NCI-H1092 (cell line): ENCODE measurements at places on chromosomes 3 and 15.

DNA sequence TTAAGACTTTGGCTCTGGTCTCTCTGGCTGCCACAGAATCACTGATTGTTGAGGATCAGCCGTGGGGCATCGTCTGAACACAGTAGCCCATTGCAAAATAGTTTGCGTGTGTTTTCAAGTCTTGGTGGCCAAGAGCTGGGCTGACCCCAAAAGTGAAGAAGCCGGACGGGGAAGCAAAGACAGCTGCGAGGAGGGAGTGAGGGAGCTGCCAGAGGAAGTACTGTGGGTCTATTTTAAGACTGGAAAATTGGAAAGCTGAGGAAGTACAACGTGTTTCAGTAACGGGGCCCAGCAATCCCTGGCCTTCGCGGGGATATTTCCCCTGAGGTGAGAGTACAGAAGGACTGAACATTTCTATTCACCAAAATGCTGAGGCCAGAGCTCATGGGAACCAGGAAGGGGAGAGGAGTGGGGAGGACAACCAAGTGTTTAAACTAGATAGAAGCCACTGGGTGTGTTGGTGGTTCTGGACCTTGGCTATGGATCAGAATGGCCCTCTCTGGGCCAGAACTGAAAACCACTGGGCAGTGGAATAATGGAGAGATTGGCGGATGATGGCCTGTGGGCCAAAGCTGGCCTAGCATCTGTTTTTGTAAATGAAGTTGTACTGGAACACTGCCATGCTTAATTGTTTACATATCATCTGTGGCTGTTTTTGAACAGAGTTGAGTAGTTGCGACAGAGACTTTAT is 34.1 kb upstream of the LIMD1 start:
- DNase-seq: no peak

DNA sequence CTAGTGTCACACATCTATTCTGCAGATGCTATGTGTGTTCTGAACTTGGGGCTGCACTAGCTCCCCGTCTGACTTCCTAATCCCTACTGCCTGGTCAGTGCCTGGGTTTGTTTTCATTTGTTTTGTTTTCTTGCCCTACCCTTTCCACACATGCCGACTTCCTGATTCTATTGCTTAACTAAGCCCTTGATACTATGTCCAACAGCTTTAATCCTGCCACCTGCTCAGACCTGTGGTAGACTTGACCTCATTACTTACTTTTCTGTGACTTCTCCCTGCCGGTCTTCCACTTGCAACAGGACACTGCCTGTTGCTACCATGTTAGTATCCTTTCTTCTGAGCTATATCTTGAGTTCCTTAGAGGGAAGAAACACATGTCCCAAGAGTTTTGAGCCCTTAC is 39.3 kb upstream of the CEMIP start:
- DNase-seq: no peak

DNA sequence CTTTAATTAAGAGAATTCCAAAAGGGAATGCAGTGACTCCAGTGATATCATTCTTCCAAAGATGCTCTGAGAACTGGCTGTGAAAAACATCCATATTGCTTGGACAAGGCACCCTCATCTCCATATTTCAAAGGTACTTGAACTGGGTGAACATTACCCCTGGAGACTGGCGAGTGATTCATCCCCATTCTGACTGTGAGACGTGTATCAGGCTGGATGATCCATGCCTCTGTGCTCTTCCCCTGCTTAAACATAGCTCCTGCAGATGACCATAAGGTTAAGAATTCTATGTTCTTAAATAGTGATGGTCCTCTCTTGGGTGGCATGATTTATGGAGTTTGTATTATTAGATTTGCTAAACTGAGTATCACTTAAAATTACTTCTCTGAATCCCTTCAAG is 137.8 kb downstream of the GABRB3 start:
- DNase-seq: no peak

DNA sequence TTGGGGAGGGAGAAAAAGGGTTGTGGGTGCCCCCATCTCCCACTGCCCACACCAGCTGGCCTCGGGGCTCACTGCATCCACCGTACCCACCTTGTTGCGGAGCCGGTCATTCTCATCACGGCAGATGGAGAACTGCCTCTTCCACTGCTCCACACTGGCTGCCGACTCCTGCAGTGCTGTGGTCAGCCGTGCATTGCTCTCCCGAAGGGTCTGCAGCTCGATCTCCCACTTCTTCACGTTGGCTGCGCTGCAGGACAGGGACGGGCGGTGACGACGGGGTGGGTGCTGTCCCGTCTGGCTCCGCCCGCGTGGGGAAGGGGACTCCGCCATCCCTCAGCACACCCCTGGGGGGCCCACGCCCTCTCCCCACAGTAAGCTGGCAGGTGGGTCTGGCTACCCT is 45.1 kb downstream of the WHAMM start:
- no peak for DNase-seq

GRCh38 chr15:39530480-39531342 is 50.2 kb upstream of the THBS1 start:
- no peak for DNase-seq

DNA sequence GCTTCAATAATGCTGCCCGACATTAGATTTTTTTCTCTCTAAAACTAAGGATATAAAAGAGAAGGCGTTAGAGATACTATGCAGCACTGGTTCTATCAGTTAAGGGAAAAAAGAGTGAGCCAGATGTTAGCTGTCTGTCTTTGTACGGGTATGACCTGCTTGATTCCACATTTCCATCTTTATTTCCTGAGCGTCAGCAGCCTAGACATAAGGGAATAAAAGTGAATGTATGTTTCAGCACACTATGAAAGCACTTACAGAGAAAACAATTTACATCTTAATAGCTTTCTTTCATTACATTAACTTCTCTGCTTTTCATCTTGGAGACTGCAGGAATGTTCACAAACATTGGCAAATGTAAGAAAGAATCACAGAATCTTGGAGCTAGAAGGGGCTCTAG is 319.3 kb downstream of the CTNNB1 start:
- DNase-seq: no peak

DNA sequence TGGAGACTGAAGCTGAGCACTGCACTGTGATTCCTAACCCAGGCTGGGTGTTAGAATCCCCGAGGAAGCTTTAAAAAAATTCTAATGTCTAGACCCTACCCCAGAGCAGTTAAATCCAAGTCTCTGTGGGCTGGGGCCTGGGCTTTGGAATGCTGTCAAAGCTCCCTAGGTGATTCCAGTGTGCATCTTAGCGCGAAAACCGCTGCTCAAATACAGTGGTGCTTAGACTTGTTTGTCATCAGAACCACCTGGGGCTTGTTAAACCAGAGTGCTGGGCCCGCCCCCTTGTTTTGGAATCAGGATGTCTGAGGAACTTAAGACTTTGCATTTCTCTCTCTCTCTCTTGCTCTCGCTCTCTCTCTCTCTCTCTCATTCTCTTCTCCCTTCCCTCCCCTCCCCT is 20.7 kb downstream of the RHCG start:
- no peak for DNase-seq

DNA sequence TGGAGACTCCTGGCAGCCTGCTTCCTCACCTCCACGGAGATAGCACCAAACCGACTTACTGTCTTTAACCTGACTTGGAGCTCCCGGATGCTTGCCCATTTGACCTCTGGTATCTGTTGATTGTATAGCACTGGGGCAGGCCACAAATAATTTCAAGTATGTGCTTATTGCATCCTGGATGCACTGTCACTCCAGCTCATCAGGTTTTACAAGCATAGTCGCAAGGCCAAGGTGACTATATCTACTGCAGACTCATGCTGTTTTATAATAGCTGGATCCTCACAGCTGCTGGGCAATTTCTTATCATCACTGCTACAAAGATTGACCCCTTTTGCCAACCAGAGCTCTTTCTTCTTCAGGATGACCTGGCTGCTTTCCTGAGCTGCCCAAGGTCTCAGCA is 45.6 kb downstream of the PEX5L start:
- no peak for DNase-seq

GRCh38 chr15:39976291-39977274 is 42.7 kb downstream of the EIF2AK4 start:
- peak; percentile 25 for DNase-seq

DNA sequence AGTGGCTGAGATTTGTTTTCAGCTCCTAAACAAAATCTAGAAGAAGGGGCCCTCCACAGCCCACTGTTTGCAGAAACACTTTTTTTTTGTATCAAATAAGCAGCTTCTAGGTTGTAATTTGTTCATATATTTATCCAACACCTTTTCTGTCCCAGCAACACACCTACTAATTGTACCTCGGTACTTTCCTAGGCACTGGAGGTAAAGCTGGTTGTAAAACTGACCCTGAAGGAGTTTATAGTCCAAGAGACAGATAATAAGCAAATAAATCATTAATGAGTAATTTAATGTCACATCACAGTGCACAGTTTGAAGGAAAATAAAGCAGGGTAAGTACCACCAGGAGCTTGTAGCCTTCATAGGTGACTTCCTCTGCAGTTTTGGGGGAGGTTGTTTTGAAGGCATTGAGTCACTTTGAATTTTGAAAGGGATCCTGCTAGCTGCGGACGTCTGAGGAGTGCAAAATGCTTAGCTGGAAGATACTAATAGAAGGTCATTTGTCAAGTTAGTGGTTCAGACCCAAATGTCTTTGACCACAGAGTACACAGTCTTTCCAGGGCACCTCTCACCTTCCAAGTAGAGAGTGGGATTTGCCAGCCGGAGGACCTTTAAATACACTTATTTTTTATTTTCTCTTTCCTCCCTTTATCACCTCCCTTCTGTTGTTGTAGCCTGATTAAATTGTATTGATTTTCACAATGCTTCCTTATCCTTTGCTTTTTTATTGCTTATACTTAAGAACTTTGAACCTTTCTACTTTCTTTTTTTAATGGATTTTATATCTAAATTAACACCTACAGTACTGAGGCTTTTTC is 53.8 kb downstream of the CMSS1 start:
- no peak for DNase-seq

- DNase-seq: no peak
Observed at GRCh38 chr15:72535911-72536310, 61.8 kb downstream of the ARIH1 start.

DNA sequence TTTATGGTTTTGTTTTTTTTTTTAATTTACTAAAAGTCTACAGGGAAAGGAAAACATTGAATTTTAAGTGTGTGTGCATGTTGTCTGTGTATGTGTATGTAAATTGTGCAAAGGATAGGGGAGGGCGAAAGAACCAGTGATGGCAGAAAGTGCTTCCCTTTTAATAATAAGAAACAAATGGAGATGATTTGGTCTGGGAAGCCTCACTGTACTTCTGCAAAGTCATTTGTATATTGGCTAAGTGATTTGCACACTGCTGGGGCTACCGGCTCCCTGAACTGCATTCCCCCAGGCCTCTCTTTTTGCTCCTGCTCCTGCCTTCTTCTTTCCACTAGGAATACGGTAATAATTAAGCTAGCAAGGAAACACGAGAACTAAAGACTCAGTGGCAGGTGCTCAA is 101.2 kb downstream of the CD47 start:
- DNase-seq: no peak

DNA sequence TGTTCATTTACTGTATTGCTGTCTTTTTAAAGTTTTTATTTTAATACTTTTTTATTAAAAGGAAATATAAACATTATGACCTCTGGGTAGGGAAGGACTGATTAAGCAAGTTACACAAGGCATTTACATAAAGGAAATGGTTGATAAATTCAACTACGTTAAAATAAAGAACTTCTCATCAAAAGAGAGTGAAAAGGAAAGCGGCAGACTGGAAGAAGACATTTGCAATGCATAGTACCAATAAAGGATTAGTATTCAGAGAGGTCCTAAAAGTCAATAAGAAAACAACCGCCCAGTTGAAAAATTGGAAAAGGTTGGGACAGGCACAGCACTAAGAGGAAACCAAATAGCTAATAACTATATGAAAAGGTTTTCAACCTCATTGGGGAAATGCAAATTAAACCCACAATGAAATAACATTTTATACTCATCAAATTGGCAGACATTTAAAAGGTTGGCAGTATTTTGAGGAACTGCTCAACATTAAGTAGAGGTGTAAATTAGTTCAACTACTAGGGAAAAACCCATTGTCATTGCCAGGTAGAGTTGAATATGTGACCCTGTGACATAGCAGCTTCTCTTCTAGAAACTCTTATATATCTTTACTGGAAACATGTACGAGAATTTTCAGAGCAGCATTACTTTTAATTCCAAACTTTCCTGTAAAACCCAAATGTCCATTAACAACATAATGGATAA is 9.5 kb downstream of the PDE8A start:
- no peak for DNase-seq

GRCh38 chr15:72782274-72783003 is 1.1 kb downstream of the ADPGK start:
- DNase-seq: no peak
